ENCODE measurements at places on chromosomes 7 and 10.

GRCh38 chr10:73207883-73208282 is 39.2 kb downstream of the DNAJC9 start:
- H3K4me3 ChIP-seq = no peak overlapping the region
- no peaks in the 10 kb centered on the region for H3K4me1 ChIP-seq
- no peaks in the 10 kb centered on the region for H3K36me3 ChIP-seq
- H3K27me3 ChIP-seq = no peaks in the 10 kb centered on the region
- DNase-seq = no peak
- no peak overlapping the region for H3K27ac ChIP-seq

- no peak overlapping the region for H3K27ac ChIP-seq
- H3K4me1 ChIP-seq = peaks cover 10% of the 10 kb centered on the region
- DNase-seq = no peak
- no peaks in the 10 kb centered on the region for H3K36me3 ChIP-seq
- no peaks in the 10 kb centered on the region for H3K27me3 ChIP-seq
These were observed 170.9 kb downstream of the PARD3 start for GRCh38 chr10:34644224-34644623.

GRCh38 chr10:66362522-66362921 is 563.3 kb upstream of the LRRTM3 start:
- no peaks in the 10 kb centered on the region for H3K27me3 ChIP-seq
- no peaks in the 10 kb centered on the region for H3K4me1 ChIP-seq
- no peak overlapping the region for H3K27ac ChIP-seq
- no peak for DNase-seq
- H3K4me3 ChIP-seq = no peak overlapping the region

GRCh38 chr10:44466236-44466635 is 81.3 kb upstream of the CXCL12 start:
- DNase-seq = no peak
- peaks cover 5% of the 10 kb centered on the region for H3K4me1 ChIP-seq
- no peak overlapping the region for H3K4me3 ChIP-seq
- no peaks in the 10 kb centered on the region for H3K27me3 ChIP-seq
- no peaks in the 10 kb centered on the region for H3K36me3 ChIP-seq

DNA sequence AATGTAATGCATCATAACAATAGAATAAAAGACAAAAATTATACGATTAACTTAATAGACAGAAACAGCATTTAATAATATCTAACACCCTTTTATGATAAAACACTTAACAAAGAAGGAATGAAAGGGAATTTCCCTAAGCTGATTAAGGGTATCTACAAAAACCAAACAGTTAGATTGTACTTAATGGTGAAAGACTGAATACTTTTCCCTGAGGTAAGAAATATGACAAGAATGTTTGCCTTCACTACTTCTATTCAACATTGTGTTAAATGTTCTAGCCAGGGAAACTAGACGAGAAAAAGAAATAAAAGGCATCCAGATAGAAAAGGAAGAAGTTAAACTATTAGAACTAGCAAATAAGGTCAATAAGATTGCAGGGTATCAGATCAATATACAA is 276.9 kb downstream of the BAMBI start:
- no peak overlapping the region for H3K27ac ChIP-seq
- H3K4me3 ChIP-seq = no peak overlapping the region
- DNase-seq = no peak
- peaks cover 2% of the 10 kb centered on the region for H3K4me1 ChIP-seq
- no peaks in the 10 kb centered on the region for H3K27me3 ChIP-seq

DNA sequence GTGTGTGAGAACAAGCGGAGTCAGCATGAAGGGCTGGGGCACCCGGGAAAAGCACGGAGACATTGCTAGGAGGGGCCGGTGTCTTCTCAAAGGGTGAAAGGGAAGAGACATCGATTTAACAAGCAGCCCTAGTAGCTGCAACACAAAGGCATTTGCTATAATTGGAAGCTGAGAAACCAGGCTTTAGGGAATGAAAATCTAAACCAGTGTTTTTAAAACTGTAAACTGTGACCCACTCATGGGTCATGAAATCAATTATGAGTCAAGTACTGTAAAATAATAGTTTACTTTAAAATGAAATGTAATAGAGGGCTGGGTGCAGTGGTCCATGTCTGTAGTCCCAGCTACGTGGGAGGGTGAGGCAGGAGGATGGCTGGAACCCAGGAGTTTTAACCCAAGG is 128.7 kb upstream of the RHEB start:
- H3K27ac ChIP-seq = no peak overlapping the region
- H3K27me3 ChIP-seq = no peaks in the 10 kb centered on the region
- DNase-seq = no peak
- no peaks in the 10 kb centered on the region for H3K36me3 ChIP-seq
- H3K4me1 ChIP-seq = no peaks in the 10 kb centered on the region
- H3K4me3 ChIP-seq = no peak overlapping the region

- H3K27me3 ChIP-seq = no peaks in the 10 kb centered on the region
- peaks cover 17% of the 10 kb centered on the region for H3K4me1 ChIP-seq
- no peak overlapping the region for H3K27ac ChIP-seq
These were observed 39.1 kb downstream of the DOCK4 start for GRCh38 chr7:112167147-112167546.

- no peaks in the 10 kb centered on the region for H3K36me3 ChIP-seq
- H3K4me3 ChIP-seq = peak overlapping the region; percentile 44
- H3K4me1 ChIP-seq = no peaks in the 10 kb centered on the region
These were observed 617 bp upstream of the FOXI2 start for GRCh38 chr10:127736222-127736914.

DNA sequence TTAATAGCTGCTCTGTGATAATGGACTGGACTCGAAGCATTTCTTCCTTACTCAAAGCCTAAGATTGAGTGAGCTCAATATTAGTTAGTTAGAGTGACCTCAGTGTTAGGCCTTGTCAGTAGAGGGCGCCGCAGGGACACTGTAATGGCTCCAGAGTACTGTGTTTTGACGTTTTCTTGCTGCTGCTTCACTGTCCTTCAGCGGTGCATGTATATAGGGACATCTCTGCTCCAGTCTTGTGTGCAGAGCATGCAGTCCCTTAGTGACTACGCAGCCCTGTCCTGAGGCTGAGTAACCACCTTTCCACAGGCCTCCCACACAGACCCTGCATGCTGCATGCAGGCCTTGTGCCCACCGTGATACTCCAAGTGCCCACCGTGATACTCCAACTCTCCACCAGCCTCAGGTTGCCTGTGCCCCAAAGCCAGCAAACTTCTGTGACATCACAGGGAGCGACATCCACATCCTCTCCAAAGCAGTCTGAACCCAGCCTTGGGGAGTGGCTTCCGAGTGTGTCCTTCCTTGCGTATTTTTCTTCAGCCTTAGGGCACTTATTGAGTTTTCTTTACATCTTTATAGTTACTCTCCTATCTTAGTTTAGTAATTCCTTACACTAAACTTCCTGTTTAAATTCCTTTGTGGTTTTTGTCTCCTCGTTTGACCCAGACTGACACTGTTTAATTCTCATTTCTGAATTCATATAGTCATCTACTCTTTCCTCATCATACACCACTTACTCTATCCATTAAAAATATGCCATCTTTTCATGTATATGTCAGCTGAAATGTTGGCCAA is 118.2 kb downstream of the JAZF1 start:
- peak; percentile 86 for DNase-seq
- no peaks in the 10 kb centered on the region for H3K36me3 ChIP-seq
- H3K4me1 ChIP-seq = no peaks in the 10 kb centered on the region
- no peaks in the 10 kb centered on the region for H3K27me3 ChIP-seq

- H3K4me1 ChIP-seq = no peaks in the 10 kb centered on the region
- H3K36me3 ChIP-seq = no peaks in the 10 kb centered on the region
- H3K4me3 ChIP-seq = no peak overlapping the region
- no peaks in the 10 kb centered on the region for H3K27me3 ChIP-seq
- no peak overlapping the region for H3K27ac ChIP-seq
These were observed 186.8 kb upstream of the LRGUK start for GRCh38 chr7:133940368-133940767.

- peak overlapping the region; percentile 81 for H3K4me3 ChIP-seq
- H3K4me1 ChIP-seq = peaks cover 59% of the 10 kb centered on the region
- no peaks in the 10 kb centered on the region for H3K36me3 ChIP-seq
- no peaks in the 10 kb centered on the region for H3K27me3 ChIP-seq
- no peak overlapping the region for H3K27ac ChIP-seq
These were observed 1.3 kb downstream of the PTPRZ1 start for GRCh38 chr7:121874298-121874697.

- H3K36me3 ChIP-seq = peaks cover 8% of the 10 kb centered on the region
- H3K4me3 ChIP-seq = no peak overlapping the region
- H3K27ac ChIP-seq = no peak overlapping the region
- DNase-seq = peak; percentile 64
- H3K4me1 ChIP-seq = peaks cover 8% of the 10 kb centered on the region
These were observed 36.2 kb downstream of the LAMB1 start for GRCh38 chr7:107966711-107967110.

Measured in neural progenitor cell (in vitro differentiated cells).